ENCODE measurements at places on chromosomes 16 and 17. TPM values are rescaled to one million over a fixed set of nuclear protein-coding genes. Genes with fewer than 3 reads are reported as not detected.
A peak's percentile ranks its signal among the peaks of the same experiment; 100 is the strongest.

SLC52A1 gene
- not detected for total RNA-seq

GLP2R gene
- total RNA-seq, result 0.14 TPM

C16orf95 gene
- 3.9 TPM for total RNA-seq

TP53TG3B gene
- total RNA-seq, result not detected

MYH13 gene
- total RNA-seq, result not detected

CDH3 gene
- total RNA-seq, result not detected

ASGR1 gene
- total RNA-seq, result not detected

KRTAP2-2 gene
- not detected for total RNA-seq

HSD17B1 gene
- total RNA-seq, result 1.7 TPM

- no peak overlapping the region for H3K4me3 ChIP-seq
- no peak for DNase-seq
- H3K27me3 ChIP-seq, result no peaks in the 10 kb centered on the region
- no peaks in the 10 kb centered on the region for H3K36me3 ChIP-seq
- no peaks in the 10 kb centered on the region for H3K4me1 ChIP-seq
Observed at GRCh38 chr16:60481591-60481990, 1554.6 kb downstream of the CDH8 start.

- H3K27ac ChIP-seq, result no peak overlapping the region
- H3K4me3 ChIP-seq, result no peak overlapping the region
- peaks cover 10% of the 10 kb centered on the region for H3K36me3 ChIP-seq
- no peaks in the 10 kb centered on the region for H3K4me1 ChIP-seq
Observed at GRCh38 chr17:67868176-67868575, 42.9 kb downstream of the BPTF start.

DNA sequence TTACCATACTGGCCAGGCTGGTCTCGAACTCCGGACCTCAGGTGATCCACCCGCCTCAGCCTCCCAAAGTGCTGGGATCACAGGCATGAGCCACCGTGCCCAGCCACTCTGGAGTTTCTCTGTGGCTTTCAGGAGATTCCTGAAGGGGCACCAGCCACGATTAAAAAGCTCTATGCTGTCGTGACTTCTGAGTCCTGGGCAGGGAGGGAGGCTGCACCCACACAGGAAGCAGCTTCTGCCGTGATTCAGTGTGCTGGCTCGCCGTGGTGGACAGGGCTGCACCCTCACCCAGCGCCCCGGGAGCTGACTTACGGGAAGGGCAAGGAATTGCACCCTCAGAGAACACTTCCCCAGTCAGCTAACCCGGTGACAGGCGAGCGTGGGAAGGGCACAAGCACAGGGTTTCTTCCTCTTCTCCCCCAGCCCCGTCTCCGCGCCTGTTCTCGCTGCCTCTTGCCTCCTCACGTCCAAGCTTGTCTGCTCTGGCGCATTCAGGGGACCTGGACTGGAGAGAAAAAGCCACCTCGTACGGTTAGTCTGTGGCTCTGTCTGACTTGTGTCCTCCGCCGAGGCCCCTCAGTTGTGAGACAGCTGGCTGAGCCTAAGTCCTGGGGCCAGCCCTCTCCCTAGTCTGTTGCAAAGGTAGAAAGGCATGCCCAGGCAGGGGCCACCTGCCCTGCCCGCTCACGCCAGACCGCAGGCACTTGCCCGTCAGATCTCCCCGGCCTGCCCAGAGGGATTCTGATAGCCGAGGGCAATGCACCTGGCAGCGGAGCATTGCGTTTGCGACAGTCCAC, 145.0 kb downstream of the SEC14L1 start:
- H3K4me3 ChIP-seq, result no peak overlapping the region
- H3K27me3 ChIP-seq, result peaks cover 4% of the 10 kb centered on the region
- peak; percentile 51 for DNase-seq

DNA sequence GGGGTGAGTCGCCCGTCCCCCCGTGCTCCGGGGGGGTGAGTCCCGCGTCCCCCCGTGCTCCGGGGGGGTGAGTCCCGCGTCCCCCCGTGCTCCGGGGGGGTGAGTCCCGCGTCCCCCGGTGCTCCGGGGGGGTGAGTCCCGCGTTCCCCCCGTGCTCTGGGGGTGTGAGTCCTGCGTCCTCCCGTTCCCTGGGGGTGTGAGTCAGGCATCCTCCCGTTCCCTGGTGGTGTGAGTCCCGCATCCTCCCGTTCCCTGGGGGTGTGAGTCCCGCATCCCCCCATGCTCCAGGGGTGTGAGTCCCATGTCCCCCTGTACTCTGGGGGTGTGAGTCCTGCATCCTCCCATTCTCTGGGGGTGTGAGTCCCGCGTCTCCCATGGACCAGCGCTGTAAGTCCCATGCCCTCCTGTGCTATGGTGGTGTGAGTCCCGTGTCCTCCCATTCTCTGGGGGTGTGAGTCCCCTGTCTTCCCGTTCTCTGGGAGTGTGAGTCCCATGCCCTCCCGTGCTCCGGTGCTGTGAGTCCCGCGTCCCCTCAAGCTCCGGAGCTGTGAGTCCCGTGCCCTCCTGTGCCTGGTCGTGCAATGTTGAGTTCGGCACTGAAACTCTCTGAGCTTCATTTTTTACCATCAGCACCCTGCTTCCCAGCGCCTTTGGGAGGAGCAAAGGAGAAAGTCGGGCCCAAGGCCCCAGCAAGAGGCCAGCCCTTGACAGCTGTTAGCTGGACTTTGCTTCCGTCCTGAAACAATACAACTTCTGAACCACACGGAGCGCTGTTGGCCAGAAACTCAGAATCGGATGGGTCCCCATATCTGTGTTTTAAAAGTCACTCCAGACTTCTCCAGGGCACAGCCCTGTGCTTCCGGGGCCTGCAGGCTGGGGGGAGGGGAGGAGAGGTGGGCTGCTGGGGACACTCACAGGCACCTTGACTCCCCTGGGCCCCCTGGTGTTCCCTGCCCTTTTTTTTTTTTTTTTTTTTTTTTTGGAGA, 11.5 kb upstream of the ZC3H18 start:
- no peak overlapping the region for H3K4me3 ChIP-seq
- H3K36me3 ChIP-seq, result no peaks in the 10 kb centered on the region
- H3K27me3 ChIP-seq, result peaks cover 31% of the 10 kb centered on the region

DNA sequence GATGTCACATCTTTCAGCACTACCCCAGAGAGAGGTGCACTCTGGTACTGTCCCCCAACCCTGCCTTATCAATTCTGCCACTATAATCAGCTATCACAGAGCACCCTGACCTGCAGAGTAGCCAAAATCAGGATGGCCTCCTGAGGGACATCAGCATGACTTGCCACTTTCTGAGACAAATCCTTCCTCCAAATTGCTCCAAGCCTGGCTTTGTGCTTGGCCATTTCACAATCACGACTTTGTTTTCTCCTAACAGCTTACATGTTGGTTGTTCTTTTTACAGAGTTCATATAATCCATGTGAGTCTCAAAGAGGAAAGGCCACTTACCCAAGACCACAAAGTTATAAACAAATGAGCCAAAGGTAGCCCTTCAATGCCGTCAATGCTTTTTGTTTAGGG, 449.0 kb upstream of the CDH5 start:
- no peaks in the 10 kb centered on the region for H3K36me3 ChIP-seq
- H3K27me3 ChIP-seq, result no peaks in the 10 kb centered on the region
- no peak overlapping the region for H3K27ac ChIP-seq
- H3K4me3 ChIP-seq, result no peak overlapping the region
- H3K4me1 ChIP-seq, result no peaks in the 10 kb centered on the region

- DNase-seq, result no peak
- peaks cover 7% of the 10 kb centered on the region for H3K4me1 ChIP-seq
- peaks cover 74% of the 10 kb centered on the region for H3K36me3 ChIP-seq
- peak overlapping the region; percentile 61 for H3K27ac ChIP-seq
Observed at GRCh38 chr17:63635787-63636186, 13.6 kb downstream of the MAP3K3 start.

GRCh38 chr16:50692999-50693781, at the start of gene NOD2:
Gene NOD2 (plus strand): TSS chr16:50693606. CDS start chr16:50699496, 5,890 bp downstream.
- peak within 1 kb of the TSS; percentile 57 for H3K4me3 ChIP-seq
- peak within 1 kb of the TSS; percentile 30 for H3K27ac ChIP-seq
- no peaks in the 10 kb centered on the region for H3K36me3 ChIP-seq
- H3K27me3 ChIP-seq, result no peaks in the 10 kb centered on the region

DNA sequence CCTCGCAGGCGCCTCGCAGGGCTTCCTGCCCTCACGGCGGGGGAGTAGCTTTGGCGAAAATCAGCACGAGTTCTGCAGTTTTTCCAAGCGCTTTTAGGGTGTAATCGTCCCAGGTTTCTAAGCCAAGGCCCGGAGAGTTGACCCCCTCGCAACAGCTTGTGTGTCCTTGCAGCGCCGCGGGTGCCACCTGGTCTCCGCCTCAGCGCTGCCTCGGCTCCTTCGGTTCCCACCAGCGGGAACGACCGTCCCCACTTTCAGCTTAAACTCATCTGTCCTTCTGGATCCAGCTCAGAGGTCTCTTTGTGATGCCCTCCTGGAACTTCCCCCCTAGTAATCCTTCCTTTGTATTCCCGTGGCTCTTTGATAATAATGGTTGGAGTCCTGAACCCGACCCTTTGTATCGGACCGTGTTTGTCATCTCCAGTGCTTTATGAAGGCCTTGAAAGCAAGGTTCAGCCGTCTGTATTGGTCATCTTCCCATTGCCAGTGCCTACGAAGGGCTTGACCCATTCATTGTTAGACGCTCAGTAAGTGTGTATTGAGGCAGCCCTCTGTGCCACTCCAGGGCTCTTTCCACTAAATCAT, 858 bp upstream of the SMARCE1 start:
- H3K4me3 ChIP-seq, result peak overlapping the region; percentile 89
- peaks cover 36% of the 10 kb centered on the region for H3K4me1 ChIP-seq
- H3K36me3 ChIP-seq, result no peaks in the 10 kb centered on the region
- DNase-seq, result no peak

GRCh38 chr16:89392881-89393737, 97.3 kb downstream of the ANKRD11 start:
- H3K36me3 ChIP-seq, result no peaks in the 10 kb centered on the region
- no peaks in the 10 kb centered on the region for H3K27me3 ChIP-seq
- H3K27ac ChIP-seq, result peak overlapping the region; percentile 83
- no peak for DNase-seq

DNA sequence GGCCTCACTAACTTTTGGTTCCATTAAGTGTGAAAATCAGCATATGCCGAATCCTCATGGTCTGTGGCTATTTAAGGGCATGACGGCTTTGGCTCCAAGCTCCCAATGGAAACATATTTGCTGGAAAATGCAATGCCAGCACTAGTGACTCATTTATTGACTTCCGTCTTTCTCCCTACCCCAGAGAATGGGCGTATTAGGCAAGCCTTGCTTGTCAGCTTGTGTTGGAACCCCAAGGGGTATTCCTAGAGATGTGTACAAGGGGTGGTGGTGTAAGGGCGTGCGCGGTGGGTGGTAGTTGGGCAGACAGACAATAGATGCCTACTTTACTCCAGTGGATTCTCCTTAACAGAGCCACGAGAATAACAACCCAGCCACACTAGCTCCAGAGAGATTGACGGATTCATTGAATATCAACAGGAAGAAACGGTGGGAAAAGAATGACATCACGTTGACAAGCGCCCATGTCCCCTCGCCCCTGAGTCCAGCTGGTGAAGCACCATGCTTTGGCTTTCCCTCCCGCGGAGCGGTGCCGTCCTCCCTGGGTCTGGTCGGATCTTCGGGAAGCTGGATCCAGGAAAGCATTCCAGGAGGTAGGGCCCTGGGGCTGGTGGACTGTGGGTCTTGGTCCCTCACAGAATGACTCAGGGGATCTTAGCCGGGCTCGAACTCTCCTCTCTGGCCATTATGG, 10.3 kb downstream of the CD300LB start:
- no peak for DNase-seq
- H3K4me1 ChIP-seq, result no peaks in the 10 kb centered on the region
- H3K27ac ChIP-seq, result no peak overlapping the region
- H3K36me3 ChIP-seq, result no peaks in the 10 kb centered on the region
- no peak overlapping the region for H3K4me3 ChIP-seq

DNA sequence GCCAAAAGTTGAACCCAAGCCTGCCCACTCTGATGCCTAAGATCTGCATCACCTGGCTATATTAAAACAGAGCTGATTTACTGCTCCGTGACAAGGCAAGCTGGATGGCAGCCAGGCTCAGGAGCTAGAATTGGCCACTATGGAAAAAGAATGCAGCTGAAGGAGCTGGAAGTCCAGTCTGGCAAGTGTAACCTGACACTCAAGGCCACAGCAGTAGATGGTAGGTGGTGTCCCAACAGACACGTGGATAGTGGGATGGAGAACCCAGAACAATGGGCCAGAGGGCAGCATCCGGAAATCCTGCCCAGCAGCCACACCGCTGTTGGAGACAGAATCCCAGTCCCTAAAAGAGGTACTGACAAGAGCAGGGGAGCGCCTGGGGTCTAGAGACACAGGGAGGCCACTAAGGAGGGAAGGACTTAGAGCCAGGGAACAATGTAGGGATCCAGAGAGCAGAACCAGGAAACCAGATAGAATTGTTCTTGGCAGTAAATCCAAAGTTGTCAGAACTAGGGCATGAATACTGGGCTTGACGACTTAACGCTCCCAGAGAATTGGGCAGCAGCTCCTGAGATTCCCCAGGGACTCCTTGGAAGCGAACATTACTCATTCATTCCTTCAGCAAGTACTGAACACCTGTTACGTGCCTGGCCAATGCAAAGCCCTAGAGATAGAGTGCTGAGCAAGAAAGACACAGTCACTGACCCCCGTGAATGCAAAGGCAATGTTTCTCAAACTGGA, 85.7 kb downstream of the CDYL2 start:
- DNase-seq, result no peak
- H3K27me3 ChIP-seq, result no peaks in the 10 kb centered on the region
- no peaks in the 10 kb centered on the region for H3K36me3 ChIP-seq
- no peak overlapping the region for H3K27ac ChIP-seq

DNA sequence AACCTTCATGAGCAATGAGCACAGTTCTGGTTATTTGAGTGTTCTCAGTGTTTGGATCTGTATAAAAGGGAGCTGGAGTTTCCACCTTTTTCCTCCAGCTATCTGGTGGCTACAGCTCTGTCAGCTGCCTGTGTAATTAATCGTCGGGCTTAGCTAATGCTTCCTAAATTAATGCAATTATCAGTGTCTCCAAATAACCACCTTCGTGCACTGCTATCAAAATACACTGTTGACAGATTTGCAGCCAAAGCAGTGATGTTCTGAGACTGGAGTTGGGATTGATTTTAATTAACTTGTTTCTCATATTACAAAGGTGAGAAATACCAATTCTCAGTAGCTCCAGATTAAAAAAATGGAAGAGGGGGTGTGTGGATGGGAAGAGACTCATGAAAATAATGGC, 325.8 kb downstream of the CBLN1 start:
- no peak for DNase-seq
- no peaks in the 10 kb centered on the region for H3K27me3 ChIP-seq
- no peak overlapping the region for H3K4me3 ChIP-seq
- no peaks in the 10 kb centered on the region for H3K4me1 ChIP-seq

GRCh38 chr17:65559461-65559803, 2.0 kb downstream of the AXIN2 start:
- no peaks in the 10 kb centered on the region for H3K36me3 ChIP-seq
- peak overlapping the region; percentile 65 for H3K4me3 ChIP-seq
- H3K4me1 ChIP-seq, result peaks cover 6% of the 10 kb centered on the region
- no peak for DNase-seq
- H3K27me3 ChIP-seq, result no peaks in the 10 kb centered on the region

- no peaks in the 10 kb centered on the region for H3K27me3 ChIP-seq
- peak overlapping the region; percentile 51 for H3K4me3 ChIP-seq
- no peak for DNase-seq
- H3K36me3 ChIP-seq, result no peaks in the 10 kb centered on the region
- H3K4me1 ChIP-seq, result peaks cover 27% of the 10 kb centered on the region
- H3K27ac ChIP-seq, result peak overlapping the region; percentile 93
Observed at GRCh38 chr17:384622-385177, 32.1 kb upstream of the RPH3AL start.

GRCh38 chr16:70701036-70701435, 15.2 kb upstream of the MTSS2 start:
- peak overlapping the region; percentile 69 for H3K27ac ChIP-seq
- no peaks in the 10 kb centered on the region for H3K27me3 ChIP-seq
- no peak overlapping the region for H3K4me3 ChIP-seq
- no peaks in the 10 kb centered on the region for H3K36me3 ChIP-seq
